WERI-Rb-1 (cell line): ENCODE measurements at places on chromosomes 16 and 17.

GRCh38 chr17:80821546-80821945 lies 170.1 kb upstream of the CHMP6 start:
- DNase-seq = no peak

GRCh38 chr16:86320237-86320595 lies 190.1 kb upstream of the FOXF1 start:
- DNase-seq = no peak

DNA sequence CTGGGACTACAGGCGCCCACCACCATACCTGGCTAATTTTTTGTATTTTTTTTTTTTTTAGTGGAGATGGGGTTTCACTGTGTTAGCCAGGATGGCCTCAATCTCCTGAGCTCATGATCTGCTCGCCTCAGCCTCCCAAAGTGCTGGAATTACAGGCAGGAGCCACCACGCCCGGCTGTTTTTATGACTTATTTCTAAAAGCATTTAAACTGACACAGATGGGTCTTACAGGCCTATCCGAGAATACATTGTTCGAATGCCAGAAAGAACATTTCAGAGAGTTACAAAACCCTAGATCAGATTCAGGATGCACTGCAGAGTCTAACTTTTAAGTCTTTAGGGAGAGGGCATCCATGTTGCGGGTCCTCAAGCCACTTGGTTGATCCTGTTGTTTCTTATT lies 234.7 kb upstream of the MAF start:
- DNase-seq = no peak

GRCh38 chr16:2767891-2768290 lies 9.2 kb downstream of the ELOB start:
- DNase-seq = no peak

DNA sequence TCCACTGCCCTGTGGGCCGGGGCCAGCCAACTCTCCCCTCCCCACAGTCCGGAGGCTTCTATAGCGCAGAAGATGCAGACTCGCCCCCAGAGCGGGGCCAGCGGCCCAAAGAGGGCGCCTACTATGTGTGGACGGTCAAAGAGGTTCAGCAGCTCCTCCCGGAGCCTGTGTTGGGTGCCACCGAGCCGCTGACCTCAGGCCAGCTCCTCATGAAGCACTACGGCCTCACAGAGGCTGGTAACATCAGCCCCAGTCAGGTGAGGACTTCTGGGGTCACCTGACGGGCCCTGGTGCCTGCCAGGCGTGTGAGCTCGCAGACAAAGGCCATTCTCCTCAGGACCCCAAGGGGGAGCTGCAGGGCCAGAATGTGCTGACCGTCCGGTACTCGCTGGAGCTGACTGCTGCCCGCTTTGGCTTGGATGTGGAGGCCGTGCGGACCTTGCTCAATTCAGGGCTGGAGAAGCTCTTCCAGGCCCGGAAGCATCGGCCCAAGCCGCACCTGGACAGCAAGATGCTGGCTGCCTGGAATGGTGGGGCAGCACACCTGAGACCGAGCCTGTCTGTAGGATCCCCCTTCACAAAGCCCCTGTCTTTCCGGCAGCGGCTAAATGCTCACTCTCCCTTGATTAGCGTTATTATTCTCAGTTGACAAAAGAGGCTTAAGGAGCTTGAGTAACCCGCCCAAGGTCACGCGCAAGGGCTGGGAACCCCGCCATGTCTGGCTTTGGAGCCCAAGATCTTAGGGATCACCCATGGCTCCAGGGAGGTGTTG lies 3.9 kb downstream of the SPATA20 start:
- peak; percentile 95 for DNase-seq

- no peak for DNase-seq
These were observed 167.2 kb downstream of the C16orf78 start for GRCh38 chr16:49540836-49541235.

GRCh38 chr17:78179372-78179771 lies 7.5 kb downstream of the TK1 start:
- DNase-seq = no peak

DNA sequence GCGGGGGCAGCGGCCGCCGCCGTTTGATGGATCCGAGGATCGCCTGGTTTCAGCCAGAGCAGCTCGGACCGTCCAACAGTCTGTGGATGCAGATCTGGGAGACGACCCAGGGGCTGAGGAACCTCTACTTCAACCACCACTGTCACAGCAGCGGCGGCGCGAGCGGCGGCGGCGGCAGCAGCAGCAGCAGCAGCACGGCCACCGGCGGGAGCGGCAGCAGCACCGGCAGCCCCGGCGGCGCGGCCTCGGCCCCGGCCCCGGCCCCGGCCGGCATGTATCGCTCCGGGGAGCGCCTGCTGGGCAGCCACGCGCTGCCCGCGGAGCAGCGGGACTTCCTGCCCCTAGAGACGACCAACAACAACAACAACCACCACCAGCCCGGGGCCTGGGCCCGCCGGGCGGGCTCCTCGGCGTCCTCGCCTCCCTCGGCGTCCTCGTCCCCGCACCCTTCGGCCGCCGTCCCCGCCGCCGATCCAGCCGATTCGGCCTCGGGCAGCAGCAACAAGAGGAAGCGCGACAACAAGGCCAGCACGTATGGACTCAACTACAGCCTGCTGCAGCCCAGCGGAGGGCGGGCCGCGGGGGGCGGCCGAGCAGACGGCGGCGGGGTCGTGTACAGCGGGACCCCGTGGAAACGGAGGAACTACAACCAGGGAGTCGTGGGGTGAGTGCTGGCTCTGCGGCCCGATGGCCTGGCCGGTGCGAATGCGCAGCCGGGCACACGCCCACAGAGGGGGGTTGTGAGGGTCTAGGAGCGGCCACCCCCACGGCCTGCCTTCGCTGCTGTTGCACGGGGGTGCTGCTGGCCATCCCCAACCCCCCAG lies 702 bp downstream of the TENT4B start:
- peak; percentile 13 for DNase-seq

DNA sequence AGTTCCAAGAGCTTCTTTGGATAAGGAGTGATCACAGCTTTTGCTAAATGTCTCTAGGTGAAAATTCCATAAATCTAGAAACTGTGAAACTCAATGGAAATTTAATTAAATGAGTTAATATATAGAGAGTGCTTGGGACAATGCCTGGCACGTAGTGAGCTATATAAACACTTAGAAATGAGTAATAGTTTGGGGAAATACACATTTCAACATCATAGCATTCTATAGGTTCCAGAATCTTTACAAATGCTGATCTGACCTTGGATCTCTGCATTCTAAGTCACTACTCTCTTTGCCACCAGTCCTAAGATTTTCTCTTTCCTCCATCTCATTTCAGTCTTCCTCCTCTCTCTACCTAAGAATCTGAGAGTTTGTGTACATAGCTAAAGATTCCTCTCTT lies 175.6 kb downstream of the SOX9 start:
- DNase-seq = no peak

- DNase-seq = peak; percentile 21
These were observed 3.0 kb upstream of the PIPOX start for GRCh38 chr17:29039764-29040598.

- DNase-seq = no peak
These were observed 219.6 kb upstream of the IRX3 start for GRCh38 chr16:54506214-54506580.

DNA sequence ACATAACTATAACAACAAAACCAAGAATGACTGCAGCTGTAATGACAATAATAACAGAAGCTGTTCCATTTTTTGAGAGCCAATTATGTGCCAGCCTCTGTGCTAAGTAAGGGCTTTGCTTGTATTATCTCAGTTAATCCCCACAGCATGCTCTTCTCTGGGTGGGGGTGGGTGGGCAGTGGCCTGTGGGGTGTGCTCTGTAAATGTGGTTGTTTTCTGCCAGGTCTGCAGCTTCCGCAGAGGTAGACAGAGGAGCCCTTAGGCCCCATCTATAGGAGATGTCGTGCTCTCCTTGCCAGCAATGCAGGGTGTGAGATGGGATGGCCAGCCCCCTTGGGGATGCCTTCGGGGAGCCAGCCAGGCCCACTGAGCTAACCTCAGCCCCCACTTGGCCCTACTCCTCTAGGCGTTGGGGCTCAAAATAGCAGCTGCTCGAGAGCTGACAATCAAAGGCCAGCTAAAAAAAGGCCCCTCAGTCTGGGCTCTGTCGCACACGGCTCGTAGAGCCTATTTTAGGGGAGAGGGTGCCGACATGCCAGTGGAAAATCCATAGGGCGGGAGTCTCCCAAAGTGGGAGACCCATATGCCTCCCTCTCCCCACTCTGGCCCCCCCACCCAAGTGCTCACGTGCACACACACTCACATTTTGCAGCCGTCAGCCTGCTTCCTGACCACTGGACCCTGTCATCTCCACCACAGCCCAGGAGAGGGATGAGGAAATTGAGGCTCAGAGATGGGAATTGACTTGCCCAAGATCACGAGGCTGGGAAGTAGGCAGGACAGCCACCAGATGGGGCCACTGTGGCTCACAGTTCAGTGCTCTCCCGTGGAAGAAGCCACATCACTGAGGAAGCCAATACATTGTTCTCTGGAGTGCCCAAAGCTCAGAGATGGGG lies 15.8 kb downstream of the CDH16 start:
- DNase-seq = peak; percentile 58

DNA sequence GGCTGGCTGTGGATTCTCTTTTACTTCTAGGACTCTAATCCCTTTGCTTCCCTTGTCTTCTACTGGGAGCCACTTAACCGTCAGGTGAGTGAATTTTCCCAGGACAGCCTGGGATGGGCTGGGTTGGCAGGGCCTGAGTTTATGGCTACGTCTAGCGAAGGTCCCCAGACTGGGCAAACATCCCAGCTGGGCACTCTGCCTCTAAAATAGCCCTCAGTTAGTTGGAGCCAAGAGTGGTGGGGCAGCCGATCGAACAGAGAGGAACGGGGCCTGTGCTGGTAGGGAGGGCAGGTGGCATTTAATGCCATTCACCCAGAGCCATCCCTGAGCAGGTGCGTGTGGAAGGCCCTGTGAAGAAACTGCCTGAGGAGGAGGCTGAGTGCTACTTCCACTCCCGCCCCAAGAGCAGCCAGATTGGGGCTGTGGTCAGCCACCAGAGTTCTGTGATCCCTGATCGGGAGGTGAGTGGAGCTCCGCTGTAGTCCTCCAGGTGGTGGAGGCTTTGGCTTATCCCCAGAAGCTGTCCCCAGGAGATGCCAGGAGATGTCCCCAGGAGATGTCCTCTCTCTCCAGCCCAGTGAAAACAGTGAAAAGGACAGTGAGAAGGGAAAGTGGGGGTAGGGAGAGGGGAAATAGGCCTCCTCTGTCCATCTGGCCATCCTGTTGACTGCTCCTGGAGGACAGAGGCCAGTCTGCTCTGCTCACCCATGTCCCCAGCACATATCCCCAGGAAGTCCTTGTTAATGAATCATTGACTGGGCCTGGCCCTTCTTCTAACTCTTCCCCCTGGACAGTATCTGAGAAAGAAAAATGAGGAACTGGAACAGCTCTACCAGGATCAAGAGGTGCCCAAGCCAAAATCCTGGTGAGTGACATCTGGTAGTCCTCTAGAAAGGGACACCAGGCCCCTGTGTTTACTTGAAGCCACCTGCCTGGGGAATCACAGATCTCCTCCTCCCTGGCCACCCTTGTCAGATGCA lies 4.4 kb downstream of the PNPO start:
- no peak for DNase-seq

DNA sequence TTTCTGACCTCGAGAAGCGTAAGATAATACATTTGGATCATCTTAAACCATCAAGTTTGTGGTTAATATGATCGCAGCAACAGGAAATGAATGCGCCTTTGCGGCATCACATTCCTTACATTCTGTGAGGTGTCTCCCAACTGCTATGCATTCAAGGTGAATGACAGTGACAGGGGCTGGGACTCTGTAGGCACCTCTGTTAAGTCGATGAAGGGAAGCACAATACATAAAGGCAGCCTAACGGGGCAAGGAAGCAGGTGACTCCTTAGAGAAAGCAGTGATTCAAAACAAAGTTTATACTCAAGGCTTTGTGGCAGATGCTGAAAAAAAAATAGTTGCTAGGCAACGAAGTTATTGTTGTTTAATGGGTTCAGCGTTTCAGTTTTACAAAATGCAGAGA lies 21.6 kb upstream of the EVPL start:
- DNase-seq = no peak

DNA sequence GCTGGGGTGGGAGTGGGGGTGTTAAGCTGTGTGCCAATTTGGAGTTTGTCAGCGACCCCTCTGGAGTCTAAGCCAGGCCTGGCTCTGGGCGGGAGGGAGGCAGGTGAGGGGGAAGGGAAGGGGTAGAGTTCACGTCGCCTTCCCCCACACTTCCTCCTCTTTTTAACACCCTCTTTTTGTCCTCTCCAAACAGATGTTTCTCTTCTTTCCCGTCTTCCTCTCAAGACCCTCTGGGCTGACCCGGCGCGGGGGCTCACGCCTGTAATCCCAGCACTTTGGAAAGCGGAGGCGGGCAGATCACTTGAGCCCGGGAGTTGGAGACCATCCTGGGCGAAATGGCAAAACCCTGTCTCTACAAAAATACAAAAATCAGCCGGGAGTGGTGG lies 3.3 kb downstream of the HOXB1 start:
- no peak for DNase-seq

- no peak for DNase-seq
These were observed 186.8 kb upstream of the IRX3 start for GRCh38 chr16:54473226-54473993.

DNA sequence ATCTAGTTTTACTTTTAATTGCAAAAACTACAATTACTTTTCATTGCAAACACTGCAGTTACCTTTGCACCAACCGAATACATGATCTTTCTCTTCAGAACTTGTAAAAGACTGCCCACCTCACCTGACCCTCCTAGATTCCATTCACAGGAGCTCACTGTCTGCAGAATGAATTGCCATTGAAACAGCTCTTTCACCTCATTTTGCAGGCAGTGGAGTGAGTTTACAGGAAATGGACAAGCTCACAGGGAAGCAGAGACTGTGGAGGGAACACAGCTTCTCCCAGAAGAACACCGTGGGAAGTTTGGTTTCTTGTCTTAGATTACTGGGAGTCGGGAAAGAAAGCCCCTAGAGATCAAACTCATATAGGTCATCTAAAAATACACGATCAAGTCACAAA lies 439.7 kb upstream of the RBFOX1 start:
- no peak for DNase-seq

DNA sequence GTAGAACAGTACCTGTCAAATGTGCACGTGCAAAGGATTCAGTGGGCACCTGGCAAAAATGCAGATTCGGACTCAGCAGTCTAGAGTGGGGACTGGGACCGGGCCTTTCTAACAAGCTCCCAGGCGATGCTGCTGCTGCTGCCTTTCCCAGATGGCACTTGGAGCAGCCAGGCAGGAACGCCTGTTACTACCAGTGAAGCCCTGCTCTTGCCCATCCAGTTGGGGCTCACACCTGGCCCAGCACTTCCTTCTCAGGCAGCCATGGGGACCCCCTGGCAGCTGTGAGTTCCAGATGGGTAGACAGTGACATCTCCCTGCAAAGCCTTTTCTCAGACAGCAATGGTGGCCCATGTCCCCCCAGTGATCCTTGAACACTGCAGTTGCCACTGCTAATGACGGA lies 30.4 kb downstream of the KDM8 start:
- no peak for DNase-seq
